ENCODE measurements at places on chromosomes 11 and 22.

- no peak for DNase-seq
Observed at GRCh38 chr11:3894128-3894731, 38.8 kb downstream of the STIM1 start.

GRCh38 chr22:19374410-19374809 is 57.1 kb downstream of the HIRA start:
- no peak for DNase-seq

DNA sequence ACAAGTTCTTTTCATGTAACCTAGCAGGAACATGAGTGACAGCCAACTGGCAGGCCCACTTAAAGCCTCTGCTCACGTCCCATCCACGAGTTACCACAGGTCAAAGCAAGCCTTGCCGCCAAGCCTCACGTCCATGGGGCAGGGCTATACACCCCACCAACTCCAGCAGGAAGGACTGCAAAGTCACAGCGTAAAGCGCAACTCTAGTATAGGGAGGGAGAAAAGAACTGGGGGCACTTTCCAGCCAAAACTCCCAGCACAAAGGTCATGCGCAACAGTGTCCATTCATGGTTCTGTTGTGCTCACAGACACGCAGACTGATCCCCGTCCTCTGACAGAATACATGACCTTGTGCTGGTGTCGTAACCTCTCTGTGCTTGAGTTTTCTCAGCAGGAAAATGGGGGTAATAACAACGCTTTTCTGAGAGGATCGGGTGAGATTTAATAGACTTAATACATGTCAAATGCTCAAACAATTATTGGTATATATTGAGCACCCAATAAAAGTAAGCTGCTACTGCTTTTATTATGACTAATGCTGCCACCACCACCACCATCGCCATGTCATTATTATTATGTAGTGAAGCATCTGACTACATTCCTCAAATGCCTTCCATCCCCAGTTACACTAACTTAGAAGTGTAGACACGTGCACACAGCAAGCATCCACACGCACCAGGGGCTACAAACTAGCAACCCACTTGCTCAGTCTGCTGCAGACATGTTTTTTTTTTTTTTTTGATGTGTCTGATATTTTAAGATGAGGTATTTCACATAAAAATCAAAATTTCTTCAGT is 104.4 kb upstream of the PARVA start:
- no peak for DNase-seq

DNA sequence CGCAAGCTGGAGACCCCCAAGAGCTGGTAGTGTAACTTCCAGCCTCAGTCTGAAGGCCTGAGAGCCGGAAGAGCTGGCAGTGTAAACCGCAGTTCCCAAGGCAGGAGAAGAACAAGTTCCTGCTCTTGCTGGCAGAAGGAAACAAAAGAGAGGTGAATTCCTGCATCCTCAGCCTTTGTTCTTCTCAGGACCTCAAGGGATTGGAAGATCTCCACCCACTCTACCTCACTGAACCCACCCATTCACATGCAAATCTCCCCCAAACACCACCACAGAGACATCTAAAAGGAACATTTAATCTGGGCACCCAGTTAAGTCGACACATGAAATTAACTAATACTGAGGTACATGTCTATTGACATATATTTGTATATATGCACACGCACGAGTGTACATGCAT is 1310.3 kb downstream of the TBC1D22A start:
- DNase-seq: no peak
